ENCODE measurements at places on chromosomes 3 and 15.

DNA sequence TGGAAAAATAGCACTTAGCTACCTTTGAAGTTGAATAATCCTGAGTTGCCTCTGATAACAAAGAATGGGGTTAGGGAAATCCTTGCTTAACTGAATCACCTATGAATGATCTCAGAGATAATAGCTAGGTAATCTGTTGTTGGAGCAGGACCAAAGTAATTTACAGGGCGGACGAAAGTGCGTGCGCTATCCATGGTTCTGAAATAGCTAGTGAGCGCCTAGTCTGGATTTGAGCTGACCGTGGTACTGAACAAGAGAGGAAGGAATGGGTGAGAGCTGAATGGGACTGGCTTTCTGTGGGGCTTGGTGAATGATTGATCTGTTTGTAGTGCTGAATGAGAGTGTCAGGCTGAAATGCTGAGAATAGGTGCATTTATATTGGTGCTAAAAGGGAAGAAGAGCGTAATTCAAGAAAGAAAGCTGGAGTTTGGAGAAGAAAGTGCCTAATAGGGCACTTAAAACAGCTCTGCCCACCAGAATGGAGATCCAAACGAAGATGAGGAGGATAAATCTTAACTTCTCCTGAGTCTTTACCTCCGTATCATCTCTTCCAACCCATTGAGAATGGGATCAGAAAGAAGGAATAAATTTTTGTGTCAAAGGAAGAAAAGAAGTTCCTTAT, 10.1 kb downstream of the SCN10A start:
- H3K27ac ChIP-seq, result no peak overlapping the region
- H3K36me3 ChIP-seq, result no peaks in the 10 kb centered on the region
- no peaks in the 10 kb centered on the region for H3K27me3 ChIP-seq
- DNase-seq, result peak; percentile 70
- no peaks in the 10 kb centered on the region for H3K4me1 ChIP-seq

GRCh38 chr3:37279236-37279635, 104.9 kb upstream of the LRRFIP2 start:
- H3K4me3 ChIP-seq, result no peak overlapping the region
- H3K36me3 ChIP-seq, result peaks cover 30% of the 10 kb centered on the region
- H3K27me3 ChIP-seq, result no peaks in the 10 kb centered on the region
- H3K27ac ChIP-seq, result peak overlapping the region; percentile 20

DNA sequence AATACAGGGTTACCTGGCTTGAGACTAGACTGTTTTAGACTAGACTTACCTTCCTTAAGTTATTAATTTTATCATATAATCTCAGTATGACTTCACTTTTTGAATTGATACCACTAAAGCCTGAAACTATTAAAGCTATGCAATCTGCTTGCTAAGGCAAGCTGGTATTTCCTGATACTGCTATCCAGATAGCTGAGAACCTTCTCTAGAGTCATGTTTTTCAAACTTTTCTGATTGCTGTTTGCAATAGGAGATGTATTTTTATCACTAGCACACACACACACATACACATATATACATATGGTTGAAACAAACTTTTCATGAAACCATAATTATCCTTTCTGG, 9.3 kb upstream of the MAGI1 start:
- H3K4me3 ChIP-seq, result no peak overlapping the region
- no peaks in the 10 kb centered on the region for H3K36me3 ChIP-seq
- DNase-seq, result no peak

GRCh38 chr15:53739651-53740050, 19.8 kb downstream of the WDR72 start:
- no peaks in the 10 kb centered on the region for H3K27me3 ChIP-seq
- no peak for DNase-seq
- no peaks in the 10 kb centered on the region for H3K36me3 ChIP-seq
- no peak overlapping the region for H3K27ac ChIP-seq

DNA sequence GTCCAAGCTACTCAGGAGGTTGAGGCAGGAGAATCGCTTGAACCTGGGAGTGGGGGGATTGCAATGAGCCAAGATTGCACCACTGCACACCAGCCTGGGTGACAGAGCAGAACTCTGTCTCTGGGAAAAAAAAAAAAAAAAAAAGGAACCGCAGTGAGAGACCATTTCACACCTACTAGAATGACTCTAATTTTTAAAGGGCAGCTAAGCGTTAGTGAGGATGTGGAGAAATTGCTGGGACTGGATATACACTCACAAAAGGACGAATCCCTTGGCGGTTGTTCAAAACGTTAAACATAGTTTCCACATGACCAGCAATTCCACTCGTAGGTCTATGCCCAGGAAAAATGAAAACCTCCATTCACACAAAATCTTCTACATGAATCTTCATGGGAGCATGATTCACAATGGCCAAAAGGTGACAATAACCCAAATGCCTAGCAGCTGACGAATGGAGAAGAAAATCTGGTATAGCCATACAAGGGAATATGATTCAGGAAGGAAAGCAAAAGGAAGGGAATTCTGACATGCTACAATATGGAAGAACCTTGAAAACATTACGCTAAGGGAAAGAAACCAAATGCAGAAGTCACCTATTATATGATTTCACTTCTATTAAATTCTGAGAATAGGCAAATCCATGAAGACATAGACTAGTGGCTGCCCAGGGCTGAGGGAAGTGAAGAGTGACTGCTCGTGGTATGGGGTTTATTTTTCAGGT, 127.0 kb downstream of the CHSY1 start:
- DNase-seq, result peak; percentile 53
- H3K27ac ChIP-seq, result no peak overlapping the region
- H3K4me1 ChIP-seq, result peaks cover 56% of the 10 kb centered on the region
- H3K36me3 ChIP-seq, result no peaks in the 10 kb centered on the region

- H3K4me1 ChIP-seq, result no peaks in the 10 kb centered on the region
- no peaks in the 10 kb centered on the region for H3K27me3 ChIP-seq
- no peak overlapping the region for H3K27ac ChIP-seq
- no peak overlapping the region for H3K4me3 ChIP-seq
- no peak for DNase-seq
Observed at GRCh38 chr15:52004806-52005205, 14.2 kb upstream of the MAPK6 start.

DNA sequence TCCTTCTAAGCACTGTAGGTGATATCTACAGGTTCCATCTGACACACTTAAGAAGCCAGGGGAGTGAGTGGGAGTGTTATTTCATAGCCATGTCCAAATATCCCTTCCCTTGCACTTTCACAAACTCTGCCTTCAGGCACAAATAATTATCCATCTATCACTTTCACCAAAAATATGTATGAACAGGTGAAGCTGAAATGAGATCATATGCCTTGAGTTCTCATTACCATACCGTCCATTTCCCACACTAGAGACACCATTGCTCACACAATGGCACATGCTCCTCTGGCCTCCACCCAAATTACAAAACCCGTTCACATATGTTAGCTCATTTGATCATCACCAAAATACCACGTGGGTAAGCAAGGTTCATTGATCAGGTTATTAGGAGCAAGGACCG, 151.9 kb upstream of the BNIP2 start:
- no peaks in the 10 kb centered on the region for H3K36me3 ChIP-seq
- no peaks in the 10 kb centered on the region for H3K27me3 ChIP-seq
- no peaks in the 10 kb centered on the region for H3K4me1 ChIP-seq

DNA sequence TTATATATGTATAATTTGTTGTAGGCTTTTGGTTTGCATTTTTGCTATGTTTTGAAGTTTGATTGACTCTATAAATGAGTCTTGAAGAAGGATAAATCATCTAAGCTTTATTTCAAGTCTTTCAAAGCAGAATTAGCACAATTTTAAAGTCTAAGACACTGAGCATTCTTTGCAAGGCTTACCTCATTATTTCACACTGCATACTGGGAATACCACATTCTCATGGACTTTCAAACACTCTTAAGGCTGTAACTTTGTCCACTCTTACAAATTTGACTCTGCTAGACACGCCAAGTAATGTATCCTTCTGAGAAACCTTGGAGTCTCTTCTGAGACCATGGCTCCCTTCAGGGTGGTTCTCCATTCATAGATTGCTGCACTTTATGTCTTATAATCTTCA, 281.3 kb upstream of the COL8A1 start:
- H3K4me3 ChIP-seq, result no peak overlapping the region
- H3K27ac ChIP-seq, result no peak overlapping the region
- no peaks in the 10 kb centered on the region for H3K4me1 ChIP-seq
- H3K27me3 ChIP-seq, result no peaks in the 10 kb centered on the region

DNA sequence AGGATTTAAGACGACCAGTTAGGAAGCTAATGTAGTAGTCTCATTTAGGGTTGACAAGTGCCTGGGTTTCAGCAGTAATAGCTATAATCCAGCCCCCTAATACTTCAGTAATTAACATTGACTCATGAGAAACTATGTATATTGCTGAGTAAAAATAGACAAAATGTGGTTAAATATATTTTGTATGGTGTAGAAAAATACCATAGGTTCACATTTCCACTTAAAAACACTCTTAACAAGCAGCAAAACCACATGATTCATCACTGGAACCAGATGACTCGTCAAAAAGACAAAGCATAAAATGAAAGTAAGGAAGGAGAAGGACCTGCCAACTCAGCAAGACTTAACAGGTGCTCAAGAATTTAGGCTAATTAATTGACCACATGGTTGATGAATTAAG, 288.9 kb downstream of the EFHB start:
- no peak overlapping the region for H3K27ac ChIP-seq
- no peak for DNase-seq

DNA sequence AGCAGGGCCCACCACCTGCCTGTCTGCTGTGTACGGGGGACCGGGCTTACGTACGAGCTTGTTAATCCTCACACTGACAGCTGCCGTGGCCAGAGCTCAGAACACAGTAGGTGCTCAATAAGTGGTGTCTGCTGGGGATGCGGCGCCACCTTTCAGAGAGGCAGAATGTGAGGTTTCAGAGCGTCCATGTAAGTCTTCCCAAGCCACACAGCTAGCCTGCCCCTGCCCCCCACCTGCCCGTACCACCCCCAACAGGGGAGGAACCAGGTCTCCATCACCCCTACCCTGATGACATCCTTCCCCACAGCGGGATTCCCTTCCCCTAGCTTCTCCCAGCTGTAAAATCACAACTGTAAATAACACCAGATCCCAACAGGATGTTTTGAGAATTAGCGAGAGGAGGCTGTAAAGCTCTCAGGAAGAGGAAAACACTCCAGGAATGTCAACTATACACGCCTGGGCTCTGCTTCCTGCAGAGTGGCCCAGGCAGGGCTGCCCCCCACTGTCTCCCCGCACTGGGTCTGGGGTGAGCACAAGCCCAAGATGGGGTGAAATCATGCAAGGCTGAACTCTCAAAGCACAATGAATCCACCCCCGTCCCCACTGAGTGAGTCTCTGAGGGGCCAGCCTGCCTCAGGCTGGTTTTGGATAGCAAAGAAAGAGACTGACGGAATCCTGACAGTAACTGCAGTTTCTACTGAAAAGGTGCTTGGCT, 250.1 kb upstream of the LYSMD4 start:
- peaks cover 9% of the 10 kb centered on the region for H3K27me3 ChIP-seq
- H3K4me1 ChIP-seq, result peaks cover 56% of the 10 kb centered on the region
- no peaks in the 10 kb centered on the region for H3K36me3 ChIP-seq
- peak; percentile 58 for DNase-seq

GRCh38 chr3:134822090-134822489, 27.0 kb downstream of the EPHB1 start:
- no peaks in the 10 kb centered on the region for H3K27me3 ChIP-seq
- peaks cover 3% of the 10 kb centered on the region for H3K4me1 ChIP-seq
- no peak overlapping the region for H3K4me3 ChIP-seq

DNA sequence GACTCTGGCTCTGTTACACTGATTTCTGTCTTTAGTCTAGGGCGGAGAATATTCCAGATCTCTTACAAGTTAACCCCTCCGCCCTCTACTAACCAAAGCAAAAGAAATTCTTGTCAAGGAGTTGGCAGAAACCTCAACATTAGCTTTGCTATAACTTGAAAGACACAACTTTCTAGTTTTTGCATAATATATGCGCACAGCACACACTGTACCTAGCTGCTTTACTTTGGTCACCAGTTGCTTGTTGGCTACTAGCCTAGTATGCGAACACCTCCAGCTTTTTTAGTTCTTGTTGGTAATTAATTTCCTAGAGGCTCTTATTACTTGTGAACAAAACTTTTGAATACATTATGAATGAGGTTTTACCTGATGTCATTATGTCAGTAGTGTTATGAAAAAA, 348.8 kb upstream of the C2CD4B start:
- DNase-seq, result no peak
- peaks cover 43% of the 10 kb centered on the region for H3K4me1 ChIP-seq
- no peaks in the 10 kb centered on the region for H3K36me3 ChIP-seq
- H3K4me3 ChIP-seq, result no peak overlapping the region

DNA sequence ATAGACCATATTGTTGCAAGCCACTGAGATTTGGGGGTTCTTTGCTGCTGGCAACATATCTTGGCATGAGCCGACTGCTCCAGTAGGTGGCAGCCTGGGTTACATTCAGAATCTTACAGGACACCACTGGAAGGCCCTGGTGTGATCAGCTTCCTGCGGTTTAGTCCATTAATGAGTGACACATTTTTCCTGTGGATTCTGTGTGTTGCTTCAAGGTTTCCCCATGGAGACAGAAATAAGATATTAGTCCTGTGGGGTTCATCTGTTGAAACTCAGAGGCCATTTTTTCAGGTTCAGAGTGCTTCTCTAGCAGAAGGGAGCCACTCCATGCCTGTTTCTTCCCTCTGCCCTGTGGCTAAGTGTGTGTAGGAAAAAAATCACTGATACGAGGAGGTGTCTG, 116.2 kb downstream of the MFSD1 start:
- no peak for DNase-seq
- H3K36me3 ChIP-seq, result no peaks in the 10 kb centered on the region
- H3K27me3 ChIP-seq, result no peaks in the 10 kb centered on the region
- no peak overlapping the region for H3K27ac ChIP-seq
- H3K4me3 ChIP-seq, result no peak overlapping the region

DNA sequence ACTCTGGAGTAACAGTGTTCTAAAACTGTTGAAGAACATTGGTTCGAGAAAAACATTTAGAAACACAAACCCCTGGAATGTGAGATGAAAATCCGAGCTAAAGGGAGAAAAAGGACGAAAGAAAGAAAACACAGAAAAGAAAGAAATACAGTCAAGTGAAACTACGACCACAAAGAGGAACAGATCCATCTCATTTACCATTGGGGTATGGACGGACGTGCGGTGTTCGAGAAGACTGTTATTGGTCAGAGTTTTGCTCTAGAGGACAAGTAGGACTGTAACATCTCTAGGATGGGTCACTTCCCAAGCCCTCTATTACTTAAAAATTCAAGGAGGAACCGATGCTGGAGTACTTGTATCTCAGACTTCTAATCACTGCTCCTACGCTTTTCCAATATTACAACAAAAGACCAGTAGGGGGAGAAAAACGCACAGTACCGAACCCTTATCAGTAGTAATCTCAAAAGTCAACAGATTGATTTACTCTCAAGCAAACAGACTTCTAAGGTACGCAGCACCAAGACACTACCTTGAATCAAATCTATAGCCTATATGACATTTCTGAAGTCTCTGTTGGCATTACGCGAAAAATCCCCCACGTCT, 1.1 kb upstream of the PIK3CA start:
- H3K27me3 ChIP-seq, result no peaks in the 10 kb centered on the region
- peak; percentile 89 for DNase-seq
- H3K27ac ChIP-seq, result peak overlapping the region; percentile 98
- no peaks in the 10 kb centered on the region for H3K36me3 ChIP-seq
- H3K4me3 ChIP-seq, result peak overlapping the region; percentile 77
- H3K4me1 ChIP-seq, result peaks cover 2% of the 10 kb centered on the region
